T-helper 2 cell treated with Interferon-gamma antibody and Interleukin-4, amounts not matched to agents 100 ng/mL and 5 ng/mL, for 36 hours (primary cell): ENCODE measurements at places on chromosomes 4 and X. TPM values are rescaled to one million over a fixed set of nuclear protein-coding genes. Genes with fewer than 3 reads are reported as not detected.

The JAKMIP1 gene
- 17.0 and 18.5 TPM in 2 replicates for total RNA-seq

The GRPR gene
- total RNA-seq: not detected in 2 replicates

The ANAPC10 gene
- total RNA-seq: 25.3 and 27.0 TPM in 2 replicates

The HMGB3 gene
- total RNA-seq: 42.5 and 49.6 TPM in 2 replicates

The C4orf51 gene
- total RNA-seq: not detected in 2 replicates

The HS6ST2 gene
- not detected in 2 replicates for total RNA-seq

The PARM1 gene
- not detected in 2 replicates for total RNA-seq

The FGFRL1 gene
- total RNA-seq: 15.1 and 16.1 TPM in 2 replicates

The ATP1B4 gene
- not detected in 2 replicates for total RNA-seq

The ADH7 gene
- total RNA-seq: not detected in 2 replicates

The INTS12 gene
- total RNA-seq: 16.7 and 17.2 TPM in 2 replicates

The NEUROG2 gene
- total RNA-seq: not detected in 2 replicates

The SLC6A8 gene
- 1.0 and 1.4 TPM in 2 replicates for total RNA-seq

The SLC10A7 gene
- 22.6 and 24.0 TPM in 2 replicates for total RNA-seq

The NUP62CL gene
- total RNA-seq: 1.0 and 1.5 TPM in 2 replicates

The DUX4 gene
- total RNA-seq: 0.09 TPM in 1 of 2 replicates, not detected in the other

The TMPRSS11F gene
- total RNA-seq: not detected in 2 replicates
